ENCODE measurements at places on chromosomes 7 and 10.

DNA sequence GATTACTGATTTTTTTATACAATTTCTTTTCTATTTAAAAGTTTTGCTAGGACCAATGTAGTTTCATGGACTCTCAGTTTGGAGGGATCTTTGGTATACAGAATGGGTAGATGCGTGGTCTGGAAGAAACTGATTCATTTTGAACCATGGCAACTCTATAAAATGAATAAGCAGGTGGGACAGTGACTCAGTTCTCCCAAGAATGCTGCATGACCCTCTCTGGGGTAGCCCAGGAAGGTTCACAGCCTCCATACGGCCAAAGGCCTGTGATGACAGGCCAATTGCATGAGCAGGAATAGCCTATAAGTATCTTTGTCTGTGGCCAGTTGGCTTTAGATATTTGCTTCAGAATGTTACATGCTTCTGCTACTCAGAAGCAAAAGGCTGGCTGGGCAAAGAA, 113.3 kb upstream of the RSU1 start:
- no peak for DNase-seq

- DNase-seq, result no peak
Measured at GRCh38 chr10:133134411-133135115, 25.5 kb upstream of the KNDC1 start.

DNA sequence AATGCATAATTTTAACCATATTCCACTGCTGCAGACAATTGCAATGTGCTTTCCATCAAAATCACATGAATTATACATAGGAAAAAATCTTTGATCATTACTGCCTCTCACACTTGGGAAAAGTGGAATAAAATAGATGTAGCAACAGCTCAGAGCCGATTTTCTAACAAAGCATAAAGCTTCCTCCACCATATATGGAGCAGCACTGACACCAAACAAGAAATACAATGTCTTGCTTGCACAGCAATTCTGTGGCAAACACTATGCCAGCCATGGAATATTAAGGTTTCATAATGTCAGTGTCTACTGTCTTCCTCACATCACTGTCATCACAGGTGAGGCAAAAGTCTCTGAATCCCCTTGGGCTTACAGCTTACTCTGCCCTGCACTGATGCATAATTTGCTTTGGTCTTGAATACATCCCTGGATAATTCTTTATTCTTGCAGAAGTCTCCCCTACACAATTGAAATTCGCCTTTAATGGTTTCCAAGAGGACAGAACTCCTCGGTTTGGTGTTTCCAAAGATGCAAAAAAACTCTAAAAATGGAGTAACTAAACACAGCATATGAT, 198.5 kb downstream of the CACNA2D1 start:
- no peak for DNase-seq

DNA sequence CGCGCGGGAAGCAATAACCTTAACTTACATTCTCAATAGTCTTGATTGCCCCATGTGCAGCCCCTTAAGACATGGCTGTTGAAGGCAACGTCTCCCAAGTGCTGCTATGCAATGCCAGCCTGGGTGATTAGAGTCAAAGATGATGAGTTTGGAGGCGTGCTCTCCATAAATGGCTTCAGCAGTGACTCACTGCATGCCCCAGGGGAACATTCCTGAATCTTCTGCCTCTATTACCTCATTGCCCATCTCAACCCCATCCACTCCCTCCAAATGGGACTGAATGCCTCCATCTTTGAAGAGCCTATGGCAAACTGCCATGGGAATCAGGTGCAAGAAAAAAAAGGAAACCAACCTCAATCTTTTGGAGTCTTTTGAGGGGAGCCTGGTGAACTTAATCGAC, 282.8 kb downstream of the SNX10 start:
- no peak for DNase-seq

DNA sequence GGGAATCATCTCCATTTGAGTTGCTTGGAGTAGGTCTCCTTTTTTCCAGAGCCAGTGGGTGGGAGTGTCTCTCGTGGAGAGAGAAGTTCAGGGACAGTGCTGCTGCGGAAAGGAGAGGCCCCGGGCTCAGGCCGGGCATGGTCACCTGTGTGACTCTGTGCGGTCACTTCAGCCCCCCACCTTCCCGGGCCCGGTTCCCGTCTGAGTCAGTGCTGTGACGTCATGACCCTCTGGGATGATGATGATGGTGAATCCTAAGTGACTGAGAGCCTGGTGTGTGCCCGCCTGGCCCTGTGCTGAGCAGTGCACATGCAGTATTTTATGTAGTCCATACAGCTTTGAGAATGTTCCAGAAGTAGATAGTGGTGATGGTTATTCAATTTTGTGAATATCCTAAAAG, 32.6 kb upstream of the AP5Z1 start:
- no peak for DNase-seq

- DNase-seq, result no peak
Measured at GRCh38 chr10:65273115-65273514, 1652.7 kb upstream of the LRRTM3 start.

DNA sequence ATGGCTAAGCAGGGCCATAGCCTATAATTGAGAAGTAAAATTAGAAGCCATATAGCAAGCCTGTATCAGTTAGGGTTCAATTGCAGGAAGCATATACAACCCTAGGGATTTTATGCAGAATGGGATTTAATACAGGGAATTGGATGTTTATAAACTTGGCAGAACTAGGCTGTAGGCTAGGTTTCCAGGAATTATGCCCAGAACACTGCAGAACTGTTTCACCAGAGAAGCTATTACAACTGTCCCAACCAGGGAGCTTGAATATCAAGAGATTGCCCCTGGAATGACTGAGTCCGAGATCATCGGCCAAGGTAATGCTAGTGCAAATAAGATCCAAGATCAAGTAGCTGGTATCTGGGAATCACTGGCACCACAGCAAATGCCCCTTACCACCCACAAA, 64.0 kb downstream of the PRR15 start:
- DNase-seq, result no peak

DNA sequence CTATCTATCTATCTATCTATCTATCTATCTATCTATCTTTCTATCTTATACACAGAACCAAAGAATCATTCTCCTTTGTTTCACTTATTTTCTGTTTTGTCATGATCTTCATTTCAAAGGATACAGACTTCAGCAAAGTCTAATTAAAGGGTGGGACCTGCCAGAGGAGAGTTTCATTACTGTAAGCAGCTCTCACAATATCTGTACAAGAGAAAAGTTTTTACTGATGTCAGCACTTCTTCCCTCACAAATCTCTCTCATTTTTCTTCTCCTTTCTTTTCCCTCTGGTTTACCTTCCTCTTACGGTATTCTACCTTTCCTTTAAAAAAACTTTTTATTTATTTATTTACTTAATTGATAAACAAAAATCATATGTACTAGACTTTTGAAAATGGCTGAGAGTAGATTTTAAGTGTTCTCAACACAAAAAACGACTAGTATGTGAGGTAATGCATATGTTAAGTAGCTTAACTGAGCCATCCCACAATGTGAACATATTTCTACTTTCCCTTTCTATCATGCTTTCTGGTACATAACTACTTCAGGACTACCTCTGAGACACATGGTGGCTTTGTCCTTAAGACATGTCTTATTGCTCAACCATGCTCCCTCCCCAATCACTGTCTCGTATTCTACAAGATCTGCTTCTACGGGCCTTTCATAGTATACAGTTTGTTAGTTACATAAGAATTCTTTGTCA, 699.3 kb downstream of the PHTF2 start:
- no peak for DNase-seq

GRCh38 chr10:5844345-5845055, 31.3 kb upstream of the GDI2 start:
- no peak for DNase-seq

DNA sequence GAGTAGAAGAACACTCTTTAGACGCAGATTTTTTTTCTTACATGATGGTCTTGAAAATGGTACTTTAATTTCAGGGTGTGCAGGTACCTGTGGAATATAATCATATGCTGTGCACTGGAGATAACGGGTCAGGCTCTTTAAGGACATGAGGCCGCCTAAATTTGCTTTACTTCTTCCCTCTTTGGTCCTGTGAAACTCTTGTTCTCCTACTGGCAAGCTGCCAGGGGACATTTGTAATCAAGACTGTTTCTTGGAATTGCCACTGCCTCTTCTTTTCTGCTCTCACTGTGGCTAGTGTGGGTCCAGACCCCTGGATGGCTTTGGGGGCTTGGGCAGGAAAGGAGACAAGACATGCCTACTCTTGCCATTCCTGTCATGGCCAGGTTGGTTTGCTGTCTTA, 146.0 kb downstream of the SND1 start:
- DNase-seq, result no peak

Measured in cortex of kidney (tissue), 1 donor.